Activated naive CD8-positive, alpha-beta T cell treated with anti-CD3 and anti-CD28 coated beads, Interleukin-2, amount 50 U/mL, for 24 hours (primary cell): ENCODE measurements at places on chromosomes 11 and 22.

GRCh38 chr11:47136327-47136726 lies 40.4 kb downstream of the ARFGAP2 start:
- no peak for DNase-seq
- no peak overlapping the region for H3K4me3 ChIP-seq
- peaks cover 10% of the 10 kb centered on the region for H3K36me3 ChIP-seq
- H3K4me1 ChIP-seq: no peaks in the 10 kb centered on the region
- H3K27ac ChIP-seq: no peak overlapping the region
- no peaks in the 10 kb centered on the region for H3K27me3 ChIP-seq

GRCh38 chr11:114553642-114554041 lies 6.0 kb downstream of the NXPE1 start:
- H3K4me1 ChIP-seq: no peaks in the 10 kb centered on the region
- DNase-seq: no peak
- H3K36me3 ChIP-seq: no peaks in the 10 kb centered on the region

DNA sequence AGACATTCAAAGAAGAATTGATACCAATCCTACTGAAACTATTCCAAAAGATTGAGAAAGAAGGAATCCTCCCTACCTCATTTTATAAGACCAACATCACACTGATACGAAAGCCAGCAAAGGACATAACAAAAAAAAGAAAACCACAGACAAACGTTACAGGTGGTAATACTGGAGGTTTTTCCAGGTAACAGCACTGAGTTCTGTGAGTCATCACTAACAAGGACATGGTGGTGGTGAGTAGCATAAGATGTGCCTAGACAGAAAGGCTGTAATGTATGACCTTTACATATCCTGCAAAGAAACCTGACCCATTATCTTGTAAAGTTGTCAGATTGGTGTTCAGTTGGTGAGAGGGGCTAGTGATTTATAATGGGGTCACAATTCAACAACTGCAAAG lies 15.3 kb downstream of the OR9G1 start:
- no peak for DNase-seq
- no peak overlapping the region for H3K4me3 ChIP-seq
- H3K27ac ChIP-seq: no peak overlapping the region
- no peaks in the 10 kb centered on the region for H3K4me1 ChIP-seq
- no peaks in the 10 kb centered on the region for H3K36me3 ChIP-seq
- H3K27me3 ChIP-seq: no peaks in the 10 kb centered on the region

DNA sequence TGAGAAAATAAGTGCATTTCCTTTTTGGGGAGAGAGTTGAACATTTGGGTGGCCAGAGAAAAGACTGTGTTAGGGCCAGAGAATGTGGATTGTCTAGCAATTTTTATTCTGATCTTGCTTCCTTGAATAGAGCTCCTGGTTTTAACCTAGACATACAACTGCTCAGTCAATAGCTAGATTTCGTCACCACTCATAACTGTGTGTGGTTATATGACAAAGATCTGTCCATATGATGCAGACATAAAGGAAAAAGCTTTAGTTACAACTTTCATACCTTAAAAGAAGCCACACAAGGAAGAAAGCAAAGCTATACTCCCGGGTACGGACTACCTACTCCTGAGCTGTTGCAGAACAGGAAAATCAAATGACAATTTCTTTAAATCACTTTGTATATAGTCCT lies 37.2 kb downstream of the MS4A6A start:
- no peak for DNase-seq
- peaks cover 2% of the 10 kb centered on the region for H3K4me1 ChIP-seq
- H3K36me3 ChIP-seq: no peaks in the 10 kb centered on the region
- no peaks in the 10 kb centered on the region for H3K27me3 ChIP-seq

DNA sequence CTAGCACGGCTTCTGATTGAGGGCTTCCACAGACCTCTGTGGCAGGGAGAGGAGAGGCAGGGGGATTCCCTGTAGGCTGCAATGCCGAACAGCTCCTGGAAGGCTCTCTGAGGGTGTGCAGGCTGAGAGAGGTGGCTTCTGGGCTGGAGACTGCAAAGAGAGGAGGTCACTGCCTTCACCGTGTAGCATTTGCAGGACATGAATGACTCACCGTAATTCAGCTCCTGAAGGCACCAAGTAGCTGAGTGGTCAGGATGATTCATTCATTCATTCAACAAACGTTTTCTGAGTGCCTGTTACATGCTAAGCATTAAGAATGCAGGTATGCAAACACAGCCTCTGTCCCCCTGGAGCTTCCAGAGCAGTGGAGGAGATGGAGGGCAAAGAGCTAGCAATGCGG lies 18.0 kb upstream of the EIF3D start:
- no peak overlapping the region for H3K27ac ChIP-seq
- peaks cover 7% of the 10 kb centered on the region for H3K4me1 ChIP-seq
- no peak for DNase-seq

DNA sequence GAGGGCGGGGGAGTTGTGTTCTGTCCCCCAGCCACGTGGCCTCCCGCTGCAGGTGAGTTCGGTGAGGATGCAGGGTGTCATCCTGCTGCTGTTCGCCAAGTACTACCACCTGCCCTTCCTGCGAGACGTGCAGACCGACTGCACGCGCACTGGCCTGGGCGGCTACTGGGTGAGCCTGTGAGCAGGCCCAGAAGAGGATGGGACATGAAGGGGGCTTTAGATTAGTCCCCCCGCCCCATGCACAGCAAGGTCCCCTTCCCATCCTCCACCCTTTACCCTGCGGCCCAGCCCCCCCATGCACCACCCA lies 4.1 kb downstream of the INPP5J start:
- H3K36me3 ChIP-seq: no peaks in the 10 kb centered on the region
- no peak overlapping the region for H3K27ac ChIP-seq
- no peaks in the 10 kb centered on the region for H3K4me1 ChIP-seq
- H3K27me3 ChIP-seq: no peaks in the 10 kb centered on the region
- DNase-seq: no peak
- no peak overlapping the region for H3K4me3 ChIP-seq

DNA sequence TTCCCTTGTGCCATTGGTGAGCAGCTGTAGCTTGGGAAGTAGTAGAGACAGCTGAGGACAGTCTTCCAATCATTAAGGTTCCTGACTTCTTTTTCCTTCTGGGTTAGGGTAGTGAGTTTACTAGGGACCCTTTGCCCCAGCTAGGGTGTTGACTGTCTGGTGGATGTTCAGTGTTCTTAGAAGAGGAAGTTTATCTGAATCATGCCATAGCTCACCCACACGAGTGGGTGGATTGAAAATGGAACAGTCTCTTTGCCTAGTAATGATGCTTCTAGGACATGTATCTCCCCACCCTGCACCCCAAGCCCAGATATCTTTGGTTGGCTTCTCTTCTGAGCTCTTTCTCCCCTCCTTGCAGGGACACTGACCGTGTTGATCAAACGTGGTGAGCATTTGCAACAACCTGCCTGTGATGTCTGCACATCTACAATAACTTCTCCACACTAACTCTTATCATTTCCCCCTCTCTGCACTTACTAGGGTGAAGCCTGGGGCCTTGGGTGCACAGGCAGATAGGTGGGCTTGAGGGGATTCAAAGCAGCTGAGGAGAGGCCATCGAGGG lies 57.1 kb upstream of the HORMAD2 start:
- H3K4me1 ChIP-seq: peaks cover 10% of the 10 kb centered on the region
- no peak overlapping the region for H3K27ac ChIP-seq
- H3K4me3 ChIP-seq: no peak overlapping the region
- no peak for DNase-seq

DNA sequence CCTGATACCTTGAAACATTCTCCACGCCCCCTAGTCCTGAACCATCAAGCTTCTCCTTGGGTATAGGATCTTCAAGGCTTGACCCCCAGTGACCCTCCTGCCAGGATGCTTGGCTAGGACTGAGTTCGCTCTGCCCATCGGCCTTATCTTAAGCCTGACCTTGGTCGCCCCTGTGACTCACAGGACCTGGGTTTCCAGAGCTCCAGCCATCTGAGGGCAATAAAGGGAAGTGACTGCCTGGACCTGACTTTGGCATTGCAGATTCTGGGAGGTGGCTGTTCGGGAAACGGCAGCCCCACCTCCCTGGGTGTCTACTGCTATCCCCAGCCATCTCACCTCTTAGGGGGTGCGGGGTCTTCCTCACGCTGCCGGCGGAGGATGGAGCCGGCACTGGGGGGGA lies 15.4 kb downstream of the CARD10 start:
- DNase-seq: no peak
- H3K27me3 ChIP-seq: peaks cover 2% of the 10 kb centered on the region
- H3K36me3 ChIP-seq: no peaks in the 10 kb centered on the region
- H3K27ac ChIP-seq: no peak overlapping the region
- no peak overlapping the region for H3K4me3 ChIP-seq

- no peaks in the 10 kb centered on the region for H3K4me1 ChIP-seq
- no peak for DNase-seq
- no peaks in the 10 kb centered on the region for H3K36me3 ChIP-seq
- H3K27me3 ChIP-seq: no peaks in the 10 kb centered on the region
- H3K27ac ChIP-seq: no peak overlapping the region
Measured at GRCh38 chr22:44437216-44438055, 60.6 kb downstream of the RTL6 start.

GRCh38 chr11:23903044-23903704 lies 593.7 kb upstream of the LUZP2 start:
- no peak for DNase-seq
- H3K36me3 ChIP-seq: no peaks in the 10 kb centered on the region
- no peak overlapping the region for H3K4me3 ChIP-seq
- H3K27me3 ChIP-seq: no peaks in the 10 kb centered on the region
